Sigmoid colon (tissue), 7 donors: ENCODE measurements at places on chromosomes 16 and 17. TPM values are rescaled to one million over a fixed set of nuclear protein-coding genes. Genes with fewer than 3 reads are reported as not detected.

DNA sequence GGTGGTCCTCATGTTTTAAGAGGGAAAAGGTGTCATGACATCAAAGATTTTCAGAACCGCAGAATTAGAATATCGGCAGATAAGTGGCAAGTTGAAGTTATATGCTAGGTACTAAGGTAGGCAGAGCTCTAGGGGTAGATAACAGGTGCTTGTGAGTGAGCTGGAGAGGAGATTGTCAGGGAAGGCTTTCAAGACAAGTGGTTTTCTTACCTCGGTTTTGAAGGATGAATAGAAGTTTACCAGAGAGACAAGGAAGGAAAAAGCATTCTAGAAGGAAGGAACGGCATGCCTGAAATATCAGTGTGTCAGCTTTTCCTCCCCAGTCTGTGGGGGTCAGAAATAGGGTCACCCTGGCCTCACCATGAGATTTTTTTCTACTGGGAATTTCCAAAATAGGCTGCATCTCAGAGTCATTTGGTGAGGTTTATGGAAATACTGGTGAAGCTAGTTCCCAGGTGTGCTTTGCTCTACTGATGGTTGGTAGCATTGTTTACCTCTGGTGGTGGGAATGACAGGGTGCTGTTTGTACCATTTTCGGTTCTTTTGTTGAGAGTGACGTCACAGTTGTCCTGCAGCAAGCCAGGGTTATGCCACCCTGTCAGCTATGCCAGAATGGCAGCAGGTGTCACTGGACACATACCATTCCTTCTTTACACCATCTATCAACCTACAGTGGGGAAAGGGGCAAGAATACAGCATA, 112.5 kb downstream of the MSI2 start:
- no peak for DNase-seq

DNA sequence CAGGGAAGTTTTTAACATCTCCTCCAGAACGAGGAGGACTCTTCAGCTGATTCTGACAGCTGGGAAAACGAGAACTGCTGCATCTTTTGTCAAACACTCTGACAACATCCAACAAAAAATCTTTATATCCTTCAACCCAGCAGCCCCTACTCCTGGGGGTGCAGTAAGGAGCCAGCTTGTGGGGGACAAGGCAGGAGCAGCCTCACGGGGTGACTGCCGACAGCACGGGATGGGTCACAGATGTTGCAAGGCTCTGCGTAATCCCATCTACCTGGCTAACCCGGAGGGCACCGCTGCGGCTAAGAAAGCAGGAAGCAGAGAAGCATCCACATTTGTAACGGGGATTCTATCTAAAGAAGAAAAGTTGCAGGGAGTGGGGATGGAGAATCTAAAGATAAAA, 28.6 kb downstream of the WDR45B start:
- DNase-seq, result no peak

DNA sequence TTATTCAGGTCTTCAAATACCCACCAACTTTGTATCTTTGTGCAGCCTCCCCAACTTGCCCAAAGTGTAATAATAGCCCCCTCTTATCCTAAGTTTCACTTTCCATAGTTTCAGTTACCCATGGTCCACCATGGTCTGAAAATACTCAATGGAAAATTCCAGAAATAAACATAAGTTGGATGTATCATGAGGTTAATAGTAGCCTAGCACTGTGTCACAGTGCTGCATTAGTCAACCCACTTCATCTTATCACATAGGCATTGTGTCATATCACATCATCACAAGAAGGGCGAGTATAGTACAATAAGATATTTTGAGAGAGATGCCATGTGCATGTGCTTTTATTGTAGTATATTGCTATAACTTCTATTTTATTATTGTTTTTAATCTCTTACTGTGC, 21.9 kb downstream of the OMG start:
- no peak for DNase-seq

DNA sequence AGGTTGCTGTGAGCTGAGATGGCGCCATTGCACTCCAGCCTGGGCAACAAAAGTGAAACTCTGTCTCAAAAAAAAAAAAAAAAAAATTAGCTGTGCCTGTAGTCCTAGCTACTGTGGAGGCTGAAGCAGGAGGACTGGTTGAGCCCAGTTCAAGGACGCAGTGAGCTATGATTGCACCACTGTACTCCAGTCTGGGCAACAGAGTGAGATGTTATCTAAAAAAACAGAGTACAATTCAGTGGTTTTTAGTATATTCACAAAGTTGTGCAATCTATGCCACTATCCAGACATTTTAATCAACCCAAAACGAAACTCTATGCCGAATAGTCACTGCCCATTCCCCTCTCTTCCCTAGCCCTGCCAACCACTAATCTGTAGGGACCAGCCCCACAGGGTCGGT, 25.1 kb downstream of the C16orf54 start:
- DNase-seq, result no peak

GRCh38 chr16:20939611-20940010, 39.0 kb downstream of the LYRM1 start:
- no peak for DNase-seq

- DNase-seq, result no peak
These were observed 17.4 kb downstream of the PIEZO1 start for GRCh38 chr16:88767546-88768070.

DNA sequence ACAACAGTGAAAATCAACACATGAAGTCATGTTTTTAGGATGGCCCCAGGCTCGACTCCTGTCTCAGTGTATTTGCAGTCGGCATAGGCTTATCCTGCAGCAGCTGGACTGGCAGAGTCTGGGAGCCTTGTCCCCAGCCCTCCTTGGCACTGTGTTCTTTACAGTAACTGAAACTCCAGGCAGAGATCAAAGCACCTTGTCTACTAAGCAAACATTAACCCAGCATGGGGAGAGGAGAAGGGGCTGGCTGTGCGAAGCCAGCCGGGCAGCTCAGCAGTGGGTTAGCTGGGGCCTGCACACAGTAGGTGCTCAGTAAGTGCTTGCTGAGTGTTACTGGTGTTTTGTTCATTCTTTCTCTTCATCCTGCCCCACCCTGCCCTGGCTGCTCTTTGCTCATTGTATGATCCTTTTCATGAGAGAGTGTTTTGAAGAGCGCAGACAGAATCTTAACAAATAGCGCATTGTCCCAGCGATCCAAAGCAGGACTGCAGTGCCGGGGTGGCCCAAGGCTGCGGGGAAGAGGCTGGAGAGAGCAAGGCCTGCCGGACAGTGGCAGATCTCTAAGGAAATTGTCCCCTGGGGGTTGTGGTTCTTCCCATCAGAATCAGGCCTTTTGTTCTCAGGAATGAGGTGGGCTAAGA, 23.5 kb upstream of the ITGB4 start:
- DNase-seq, result no peak

GRCh38 chr17:66514227-66514806, 211.9 kb downstream of the PRKCA start:
- DNase-seq, result no peak

DNA sequence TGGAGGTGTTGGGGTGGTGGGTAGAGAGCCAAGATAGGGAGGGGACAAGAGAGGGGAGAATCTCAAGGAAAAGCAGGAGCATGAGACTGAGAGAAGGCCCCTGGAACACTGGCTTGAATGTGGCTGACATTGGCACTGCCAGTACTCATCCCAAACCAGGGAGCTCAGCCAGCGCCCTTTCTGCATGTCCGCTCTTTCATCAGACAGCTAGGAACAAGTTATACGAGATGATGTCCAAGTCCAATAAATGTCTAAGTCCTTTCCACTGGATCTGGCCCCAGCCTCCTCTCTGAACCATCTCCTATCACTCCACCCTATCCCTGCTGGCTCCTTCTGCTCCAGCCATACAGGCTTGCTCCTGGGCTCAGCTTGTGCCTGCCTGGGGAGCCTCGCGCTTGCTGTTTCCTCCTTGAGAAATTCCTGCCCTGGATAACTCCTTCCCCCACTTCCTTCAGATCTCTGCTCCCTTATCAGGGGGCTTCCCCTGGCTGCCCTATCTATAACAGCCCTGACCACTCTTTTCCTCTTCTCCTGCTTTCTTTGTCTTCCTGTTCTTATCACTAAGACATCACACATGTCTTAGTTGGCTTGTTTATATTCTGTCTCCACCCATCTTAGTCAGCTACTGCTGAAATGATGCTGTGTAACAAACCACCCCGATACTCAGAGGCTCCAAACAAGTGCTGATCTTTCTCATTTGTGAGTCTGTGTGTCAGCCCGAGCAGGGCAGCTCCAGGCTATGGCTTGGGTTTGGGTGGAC, 37.1 kb upstream of the MEOX1 start:
- DNase-seq, result no peak

The RCVRN gene
- total RNA-seq, result 0.36 TPM

The GAN gene
- 12.5 TPM for total RNA-seq

The YBX2 gene
- 1.2 TPM for total RNA-seq

The SMTNL2 gene
- 0.33 TPM for total RNA-seq
